ENCODE measurements at places on chromosomes 6 and 20.

DNA sequence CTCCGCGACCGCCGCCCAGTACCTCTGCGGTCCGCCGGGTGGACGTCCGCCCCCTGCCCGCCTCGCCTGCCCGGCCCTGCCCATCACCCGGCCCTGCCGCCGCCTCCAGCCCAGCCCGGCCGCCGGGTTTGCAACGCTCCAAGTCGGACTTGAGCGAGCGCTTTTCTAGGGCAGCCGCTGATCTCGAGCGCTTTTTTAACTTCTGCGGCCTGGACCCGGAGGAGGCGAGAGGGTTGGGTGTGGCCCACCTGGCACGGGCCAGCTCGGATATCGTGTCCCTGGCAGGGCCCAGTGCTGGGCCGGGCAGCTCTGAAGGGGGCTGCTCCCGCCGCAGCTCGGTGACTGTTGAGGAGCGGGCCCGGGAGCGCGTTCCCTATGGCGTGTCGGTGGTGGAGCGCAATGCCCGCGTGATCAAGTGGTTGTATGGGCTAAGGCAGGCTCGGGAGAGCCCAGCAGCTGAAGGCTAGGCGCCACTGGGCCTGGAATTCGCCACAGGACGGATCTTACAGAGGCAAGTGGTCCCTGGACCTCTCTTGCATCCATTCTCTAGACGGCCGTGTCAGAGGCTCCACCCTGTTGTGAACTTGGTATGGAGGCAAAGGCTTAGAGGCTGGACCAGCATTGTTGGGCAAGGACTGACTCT, 11.8 kb downstream of the FAM110A start:
- no peak for DNase-seq

GRCh38 chr20:43900496-43900895, 14.2 kb upstream of the TOX2 start:
- no peak for DNase-seq

DNA sequence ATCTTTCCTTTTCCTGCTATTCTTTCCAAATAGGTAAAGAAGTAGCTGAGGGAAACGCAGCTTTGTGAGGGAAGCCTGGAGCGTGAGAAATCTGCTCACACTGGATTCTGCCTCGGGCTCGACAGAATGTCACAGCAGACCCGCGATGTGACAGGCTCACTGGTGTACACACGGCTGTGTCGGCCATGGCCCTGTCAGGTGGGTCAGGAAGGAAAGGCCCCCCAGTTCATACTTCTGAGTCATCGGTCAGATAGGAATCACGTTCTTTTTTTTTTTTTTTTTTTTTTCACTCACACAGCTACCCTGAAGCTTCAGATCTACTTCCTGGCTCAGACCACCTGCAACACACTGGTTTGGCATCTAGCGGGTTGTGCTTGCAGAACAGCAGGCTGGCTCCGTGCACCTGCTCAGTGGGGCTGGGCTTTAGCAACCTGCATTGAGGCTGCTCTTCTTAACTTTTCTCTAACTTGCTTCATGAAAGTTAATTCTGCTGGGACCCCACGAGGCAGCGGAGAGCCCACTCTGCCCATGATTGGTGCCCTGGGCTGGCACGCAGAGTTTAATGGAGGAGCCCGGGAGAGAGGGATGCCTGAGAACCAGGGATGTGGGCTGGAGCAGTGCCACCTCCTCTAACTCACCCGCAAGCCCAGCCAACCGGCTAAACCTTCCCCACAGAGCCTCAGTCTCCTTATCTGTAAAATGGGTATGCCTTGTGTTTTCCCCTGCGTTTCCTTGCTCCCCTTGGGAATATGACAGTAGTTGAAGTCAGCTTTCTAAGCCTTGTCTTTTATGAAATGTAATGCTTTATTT, 61.5 kb upstream of the FNDC1 start:
- DNase-seq: peak; percentile 48

DNA sequence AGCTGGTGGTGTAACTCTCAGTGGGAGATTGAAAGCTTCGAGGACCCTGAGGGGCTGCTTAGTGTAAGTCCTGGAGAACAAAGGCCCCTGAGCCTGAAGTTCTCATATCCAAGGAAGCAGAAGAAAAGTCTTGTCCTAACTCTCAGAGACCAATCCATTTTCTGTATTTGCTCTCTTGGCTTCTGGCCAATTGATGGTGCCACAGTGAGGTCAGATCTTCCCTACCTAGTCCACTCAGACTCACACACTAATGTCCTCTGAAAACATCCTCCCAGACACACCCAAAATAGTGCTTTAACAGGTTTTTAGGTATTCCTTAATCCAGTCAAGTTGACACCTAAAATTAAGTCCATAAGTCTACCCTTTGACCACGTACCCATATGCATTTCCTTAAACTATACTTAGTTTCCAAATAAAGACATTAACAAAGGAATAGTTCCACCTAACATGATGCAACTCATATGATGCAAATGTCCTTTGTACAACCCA, 29.4 kb downstream of the ZNF292 start:
- DNase-seq: no peak

DNA sequence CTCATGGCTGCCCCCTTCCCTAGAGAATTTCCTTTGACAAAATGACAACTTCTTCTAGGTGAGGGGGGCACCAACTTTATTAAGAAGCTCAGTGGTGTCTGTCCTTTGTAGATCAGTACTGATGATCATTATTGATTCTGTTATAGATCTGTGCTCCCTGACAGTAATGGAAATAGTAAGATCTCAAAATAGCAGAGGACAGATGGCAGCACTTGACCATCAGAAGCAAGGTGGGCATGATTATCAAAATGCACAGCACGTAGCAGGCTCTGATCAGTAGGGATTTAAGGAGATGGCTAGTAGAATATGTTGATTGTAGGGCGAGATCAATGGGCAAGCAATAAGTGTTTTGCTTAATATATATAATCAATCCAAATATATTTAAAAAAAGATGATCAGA, 208.6 kb upstream of the HDDC2 start:
- no peak for DNase-seq

DNA sequence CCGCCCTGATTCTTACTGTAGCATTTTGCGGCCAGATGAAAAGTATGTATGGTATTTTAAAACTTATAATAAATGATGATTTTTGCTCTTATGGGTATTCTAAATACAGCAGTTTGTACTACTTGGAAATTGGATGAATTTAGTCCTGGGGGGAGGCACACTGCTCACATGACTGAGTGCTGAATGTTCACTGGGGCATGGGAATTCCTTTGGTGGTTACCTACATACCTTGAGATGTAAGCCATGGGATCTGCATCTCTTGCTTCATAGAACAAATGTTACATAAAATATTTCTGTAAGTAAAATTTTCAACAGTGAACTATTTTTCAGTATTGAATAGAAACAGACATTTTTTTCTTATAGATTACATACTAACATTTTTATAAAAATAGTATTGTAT, 71.1 kb downstream of the FIG4 start:
- no peak for DNase-seq

Measured in activated T-cell treated with anti-CD3 and anti-CD28 coated beads for 1 hour (primary cell).